ENCODE measurements at places on chromosomes 3 and 15.

DNA sequence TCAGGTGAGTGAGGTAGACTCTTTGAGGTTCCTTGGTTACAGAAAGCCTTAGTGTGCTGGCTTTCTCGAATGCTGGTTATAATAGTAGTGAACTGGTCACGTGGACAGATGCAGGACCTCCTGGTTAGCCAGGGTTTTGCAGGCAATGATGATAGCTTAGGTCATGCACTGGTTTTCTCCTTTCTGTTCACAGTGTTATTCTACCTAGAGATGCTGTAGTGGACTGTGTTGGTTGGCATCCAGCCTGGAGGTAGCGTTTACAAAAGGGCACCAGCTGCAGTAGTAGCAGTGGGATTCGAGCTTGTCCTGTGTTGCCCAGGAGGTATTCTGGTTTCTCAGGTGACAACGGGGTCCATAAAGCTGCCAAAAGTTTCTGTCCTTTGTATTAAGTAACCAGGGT, 27.0 kb downstream of the PCCB start:
- DNase-seq: no peak

GRCh38 chr3:149080011-149080698, 6.2 kb downstream of the HLTF start:
- DNase-seq: no peak

DNA sequence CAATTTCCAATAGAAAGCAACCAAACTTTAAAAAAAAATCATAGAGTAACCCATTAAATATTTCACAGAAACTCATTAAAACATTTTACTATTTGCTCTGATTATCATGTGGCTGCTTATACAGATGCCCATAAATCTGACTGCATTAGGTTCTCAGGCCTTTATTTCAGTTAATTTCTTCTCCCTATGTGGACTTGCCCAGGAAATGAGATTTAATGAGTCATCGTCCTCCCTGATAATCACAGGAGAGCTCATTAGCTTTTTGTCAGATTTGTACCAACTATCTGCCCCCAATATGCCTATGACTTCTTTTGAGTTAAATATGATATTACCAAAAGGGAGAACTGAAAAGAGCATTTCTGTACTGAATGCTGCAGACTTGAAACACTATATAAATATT, 168.0 kb downstream of the FOXB1 start:
- no peak for DNase-seq

- DNase-seq: no peak
These were observed 96.1 kb downstream of the HMG20A start for GRCh38 chr15:77516786-77517185.

GRCh38 chr15:51285399-51285798, 53.0 kb downstream of the CYP19A1 start:
- no peak for DNase-seq

- DNase-seq: no peak
These were observed 67.4 kb upstream of the RPL35A start for GRCh38 chr3:197882586-197882985.

- no peak for DNase-seq
These were observed 415.8 kb upstream of the SEMA6D start for GRCh38 chr15:47301481-47301880.

DNA sequence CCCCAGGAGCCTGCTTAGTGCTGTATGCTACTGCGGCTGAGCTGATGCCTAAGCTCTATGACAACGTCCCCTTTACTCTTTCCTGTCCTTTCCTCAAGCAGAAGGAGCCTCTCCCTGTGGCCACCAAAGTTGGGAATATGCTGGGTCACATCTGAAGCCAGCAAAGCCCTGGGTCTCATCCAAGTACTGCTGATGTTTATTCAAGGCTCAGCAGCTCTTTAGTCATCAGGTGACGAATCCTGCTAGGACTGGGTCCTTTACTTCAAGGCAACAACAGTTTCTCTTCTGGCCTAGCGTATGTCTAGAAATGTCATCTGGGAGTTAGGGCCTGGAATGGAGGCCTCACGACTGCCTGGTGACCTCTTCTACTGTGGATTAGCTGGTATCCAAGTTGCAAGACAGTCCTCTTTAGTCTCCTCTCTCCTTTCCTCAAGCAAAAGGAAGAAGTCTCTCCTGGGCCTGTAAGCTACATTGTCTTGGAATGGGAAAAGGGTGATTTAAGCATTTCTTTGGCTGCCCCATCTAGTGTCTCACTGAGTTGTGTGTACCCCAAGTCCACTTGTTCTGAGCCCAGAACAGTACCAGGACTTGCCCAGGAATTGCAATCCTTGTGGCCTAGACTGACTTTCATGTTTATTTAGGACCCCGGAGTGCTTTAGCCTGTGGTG, 63.9 kb downstream of the TNFAIP8L3 start:
- DNase-seq: no peak

GRCh38 chr3:28905798-28906197, 375.1 kb upstream of the RBMS3 start:
- no peak for DNase-seq

DNA sequence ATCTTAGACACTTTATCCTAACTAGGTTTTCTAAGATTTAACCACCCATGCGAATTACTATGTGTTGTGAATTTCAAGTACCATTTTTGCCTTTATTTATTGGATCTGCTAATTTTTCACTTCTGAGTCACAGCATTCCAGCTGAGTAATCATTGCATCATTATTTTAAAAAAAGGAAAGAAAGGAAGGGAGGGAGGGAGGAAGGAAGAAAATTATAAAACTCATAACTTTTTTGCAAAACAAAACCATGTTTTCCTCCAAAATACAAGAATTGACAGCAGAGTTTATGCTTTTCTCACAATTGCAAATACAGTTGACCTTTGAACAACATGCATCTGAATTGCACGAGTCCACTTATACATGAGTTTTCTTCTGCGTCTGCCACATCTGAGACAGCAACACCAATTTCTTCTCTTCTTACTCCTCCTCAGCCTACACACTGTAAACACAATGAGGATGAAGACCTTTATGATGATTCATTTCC, 651.4 kb upstream of the NECTIN3 start:
- DNase-seq: no peak

- DNase-seq: no peak
These were observed 156.7 kb downstream of the DIPK2A start for GRCh38 chr3:144128108-144128892.

DNA sequence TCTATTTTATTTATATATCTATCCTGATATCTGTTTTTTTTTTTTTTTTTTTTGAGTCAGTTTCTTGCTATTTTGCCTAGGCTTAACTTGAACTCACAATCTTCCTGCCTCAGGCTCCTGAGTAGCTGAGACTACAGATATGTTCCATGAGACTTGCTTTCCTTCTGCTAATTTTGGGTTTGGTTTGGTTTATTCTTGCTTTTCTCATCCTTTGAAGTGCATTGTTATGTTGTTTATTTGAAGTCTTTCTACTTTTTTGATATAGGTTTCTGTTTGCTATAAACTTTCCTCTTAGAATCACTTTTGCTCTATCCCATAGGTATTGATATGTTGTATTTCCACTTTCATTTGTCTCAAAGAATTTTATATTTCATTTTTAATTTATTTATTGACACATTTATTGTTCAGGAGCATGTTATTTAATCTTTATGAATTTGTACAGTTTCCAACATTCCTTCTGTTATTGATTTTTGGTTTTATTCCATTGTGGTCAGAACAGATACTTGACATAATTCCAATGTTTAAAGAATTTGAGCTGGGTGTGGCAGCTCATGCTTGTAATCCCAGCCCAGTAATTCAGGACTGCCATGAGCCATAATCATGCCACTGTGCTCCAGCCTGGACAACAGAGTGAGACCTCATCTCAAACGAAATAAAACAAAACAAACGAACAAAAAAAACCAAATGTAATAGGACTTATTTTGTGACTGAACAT, 62.3 kb upstream of the PLSCR4 start:
- no peak for DNase-seq

DNA sequence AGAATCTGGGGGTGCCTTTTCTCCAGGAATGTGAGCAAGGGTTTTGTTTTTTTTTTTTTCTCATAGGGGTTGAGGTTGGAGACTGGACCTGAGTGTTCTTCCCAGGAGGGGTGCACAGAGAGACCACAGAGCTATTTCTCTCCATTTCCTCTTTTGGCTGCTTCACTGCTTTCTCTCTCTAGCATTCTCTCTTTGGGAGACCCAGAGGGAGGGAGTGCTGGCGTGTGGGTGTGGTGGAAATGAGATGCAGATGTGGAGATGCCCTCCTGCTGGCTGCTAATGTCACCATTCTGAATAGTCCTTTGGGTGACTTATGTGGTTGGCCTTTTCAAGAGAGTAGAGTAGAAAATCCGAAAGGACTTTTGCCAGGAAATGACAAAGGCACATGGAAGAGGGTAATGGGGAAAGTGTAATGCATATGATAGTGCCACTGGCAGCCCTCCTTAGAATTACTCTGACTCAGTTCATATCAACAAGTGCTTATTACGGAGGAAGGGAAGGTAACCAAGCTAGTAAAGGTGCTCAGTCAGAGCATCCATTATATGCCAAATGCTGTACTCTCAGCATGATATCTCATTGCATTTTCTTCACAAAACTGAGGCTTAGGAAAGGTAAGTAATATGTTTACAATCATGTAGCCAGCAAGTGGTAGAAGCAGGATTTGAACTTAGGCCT, 1.9 kb downstream of the SYN2 start:
- no peak for DNase-seq

- no peak for DNase-seq
These were observed 43.4 kb downstream of the HLTF start for GRCh38 chr3:149042789-149043386.

DNA sequence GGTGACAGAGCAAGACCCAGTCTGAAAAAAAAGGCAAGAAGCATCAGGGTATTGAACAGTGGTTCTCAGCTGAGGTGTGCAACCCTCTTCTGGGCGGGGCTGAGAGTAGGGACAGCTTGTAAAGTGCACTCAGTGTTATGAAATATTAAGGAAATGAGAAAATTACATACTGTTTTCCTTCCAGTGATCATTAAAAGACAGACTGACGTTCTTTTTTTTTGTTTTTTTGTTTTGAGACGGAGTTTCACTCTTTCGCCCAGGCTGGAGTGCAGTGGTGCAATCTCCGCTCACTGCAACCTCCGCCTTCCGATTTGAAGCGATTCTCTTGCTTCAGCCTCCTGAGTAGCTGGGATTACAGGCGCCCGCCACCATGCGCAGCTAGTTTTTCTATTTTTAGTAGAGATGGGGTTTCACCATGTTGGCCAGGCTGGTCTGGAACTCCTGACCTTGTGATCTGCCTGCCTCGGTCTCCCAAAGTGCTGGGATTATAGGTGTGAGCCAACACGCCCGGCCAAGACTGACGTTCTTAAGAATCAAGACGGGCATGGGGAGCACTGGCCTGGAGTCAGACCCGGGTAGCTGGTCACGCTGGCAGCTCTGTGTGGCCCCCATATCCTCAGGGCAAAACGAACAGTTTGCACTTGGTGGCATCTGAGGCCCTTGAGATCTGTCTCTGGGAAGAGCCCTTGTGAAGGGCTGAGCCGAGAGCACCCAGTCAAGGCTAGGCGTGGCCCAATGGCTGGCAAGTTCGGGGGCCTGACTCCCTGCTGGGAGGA, 11.4 kb downstream of the MAN2A2 start:
- no peak for DNase-seq

DNA sequence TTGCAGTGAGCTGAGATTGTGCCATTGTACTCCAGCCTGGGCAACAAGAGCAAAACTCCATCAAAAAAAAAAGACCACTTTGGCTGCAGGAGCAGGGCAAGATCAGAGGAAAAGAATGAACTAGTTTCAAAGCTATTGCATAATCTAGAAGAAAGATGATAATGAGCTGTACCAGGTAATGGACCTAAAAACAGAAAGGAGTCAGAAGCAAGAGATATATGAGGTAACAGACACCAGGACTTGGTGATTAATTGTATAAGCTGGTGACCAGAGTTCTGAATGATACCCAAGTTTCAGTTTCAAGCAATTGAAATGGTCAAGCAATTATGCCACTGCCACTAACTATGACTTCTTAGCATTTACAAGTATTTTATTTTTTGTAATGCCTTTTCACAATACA, 2.9 kb downstream of the POLQ start:
- no peak for DNase-seq

DNA sequence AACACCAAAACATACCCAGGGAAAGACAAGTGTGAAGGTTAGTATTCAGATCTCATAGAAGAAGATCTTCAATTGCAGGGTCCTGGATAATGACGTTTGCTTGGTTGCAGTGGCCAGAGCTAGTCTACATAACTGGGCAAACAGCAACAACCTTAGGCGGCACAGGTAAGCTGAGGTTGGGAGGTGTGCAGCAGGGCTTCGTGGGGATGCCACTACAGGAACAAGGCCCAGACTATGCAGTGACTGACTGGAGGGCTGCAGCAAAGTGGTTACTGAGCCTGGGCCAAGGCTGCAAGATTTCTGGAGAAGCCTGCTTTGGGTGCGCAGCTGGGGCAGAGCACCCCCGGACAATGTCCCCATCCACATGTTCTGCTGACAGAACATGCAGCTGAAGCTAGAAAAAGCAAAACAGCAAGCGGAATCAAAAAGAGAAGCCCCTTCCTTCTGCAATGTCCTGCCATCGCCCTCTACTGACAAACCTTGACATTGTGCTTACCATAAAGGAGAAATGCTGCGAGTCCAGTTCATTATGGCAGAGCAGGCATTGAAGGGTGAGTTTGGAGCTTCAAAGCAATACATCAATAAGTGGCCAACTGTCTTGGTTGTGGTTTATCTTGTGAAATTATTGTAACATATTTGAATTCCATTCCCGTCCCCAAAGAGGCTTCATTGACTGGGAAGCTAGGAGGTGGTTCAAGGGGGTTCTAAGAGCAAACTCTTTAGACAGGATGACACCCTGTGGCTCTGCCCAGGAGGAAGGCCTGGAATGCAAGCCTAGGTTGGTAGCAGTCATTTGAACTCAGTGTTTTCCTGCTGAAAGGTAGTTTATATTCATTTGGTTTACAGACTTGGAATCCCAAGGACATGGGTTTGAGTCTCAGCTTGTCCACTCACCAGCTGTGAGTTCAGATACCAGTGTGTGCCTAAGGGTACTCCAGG, 217.0 kb downstream of the PDCD6IP start:
- no peak for DNase-seq

DNA sequence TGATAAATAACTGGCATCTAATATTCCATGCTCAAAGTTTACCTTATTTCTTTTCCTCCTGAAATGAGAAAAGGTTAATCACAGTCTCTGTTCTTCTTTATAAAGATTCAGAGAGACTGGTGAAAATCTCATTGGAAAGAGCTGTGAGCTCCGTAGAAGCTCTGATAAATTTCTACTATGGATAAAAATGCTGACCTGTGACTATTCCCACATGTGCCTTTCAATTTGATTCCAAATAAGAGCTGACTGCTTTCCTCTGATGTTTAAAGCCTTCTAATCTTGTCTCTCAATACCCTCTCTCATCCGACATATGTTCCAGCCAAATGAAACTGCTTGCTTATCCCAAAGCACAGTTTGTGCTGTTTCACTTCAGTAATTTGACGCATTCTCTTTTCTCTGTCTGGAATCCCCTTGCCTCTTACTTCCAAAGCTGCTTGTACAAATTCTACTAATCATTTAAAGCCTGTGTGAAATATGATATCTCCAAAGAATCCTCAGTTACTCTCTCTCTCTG, 130.1 kb downstream of the RTP4 start:
- no peak for DNase-seq

DNA sequence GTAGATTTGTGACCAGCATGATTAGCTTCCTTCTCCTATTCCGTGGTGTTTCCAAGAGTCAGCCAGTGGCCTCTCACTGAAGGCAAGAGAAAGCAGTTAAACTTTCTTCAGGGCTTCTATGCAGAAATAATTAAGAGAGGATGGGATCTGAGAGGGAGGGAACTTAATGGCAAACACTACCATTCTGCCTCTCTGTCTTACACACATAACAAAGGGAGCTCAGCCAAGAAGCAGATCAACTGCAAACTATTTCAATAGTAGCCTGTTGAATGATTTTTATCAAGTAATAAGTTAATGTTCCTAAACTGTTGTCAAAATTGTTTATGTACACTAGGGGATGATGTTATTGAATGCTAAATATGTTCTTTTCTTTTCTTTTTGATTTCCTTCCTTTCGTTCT, 11.8 kb downstream of the OXSR1 start:
- DNase-seq: no peak
